ENCODE measurements at places on chromosomes 5 and 9. TPM values are rescaled to one million over a fixed set of nuclear protein-coding genes. Genes with fewer than 3 reads are reported as not detected.

GRCh38 chr5:158752656-158752973 lies 347.1 kb downstream of the EBF1 start:
- DNase-seq: no peak

GRCh38 chr5:28726815-28727214 lies 1688.4 kb upstream of the CDH9 start:
- no peak for DNase-seq

DNA sequence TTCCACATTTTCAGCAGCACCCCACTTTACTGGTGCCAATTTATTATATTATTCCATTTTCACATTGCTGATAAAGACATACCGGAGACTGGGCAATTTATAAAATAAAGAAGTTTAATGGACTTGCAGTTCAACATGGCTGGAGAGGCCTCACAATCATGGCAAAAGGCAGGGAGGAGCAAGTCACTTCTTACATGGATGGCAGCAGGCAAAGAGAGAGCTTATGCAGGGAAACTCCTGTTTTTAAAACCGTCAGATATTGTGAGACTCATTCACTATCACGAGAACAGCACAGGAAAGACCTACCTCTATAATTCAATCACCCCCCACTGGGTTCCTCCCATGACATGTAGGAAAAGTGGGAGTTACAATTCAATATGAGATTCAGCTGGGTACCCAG lies 641.8 kb upstream of the MEF2C start:
- DNase-seq: no peak

Gene MLANA
- not detected for total RNA-seq

Gene CDX1
- not detected for total RNA-seq
